ENCODE measurements at places on chromosomes 11 and 22.

GRCh38 chr22:39631381-39632286 is 61.1 kb downstream of the CACNA1I start:
- no peak for DNase-seq

DNA sequence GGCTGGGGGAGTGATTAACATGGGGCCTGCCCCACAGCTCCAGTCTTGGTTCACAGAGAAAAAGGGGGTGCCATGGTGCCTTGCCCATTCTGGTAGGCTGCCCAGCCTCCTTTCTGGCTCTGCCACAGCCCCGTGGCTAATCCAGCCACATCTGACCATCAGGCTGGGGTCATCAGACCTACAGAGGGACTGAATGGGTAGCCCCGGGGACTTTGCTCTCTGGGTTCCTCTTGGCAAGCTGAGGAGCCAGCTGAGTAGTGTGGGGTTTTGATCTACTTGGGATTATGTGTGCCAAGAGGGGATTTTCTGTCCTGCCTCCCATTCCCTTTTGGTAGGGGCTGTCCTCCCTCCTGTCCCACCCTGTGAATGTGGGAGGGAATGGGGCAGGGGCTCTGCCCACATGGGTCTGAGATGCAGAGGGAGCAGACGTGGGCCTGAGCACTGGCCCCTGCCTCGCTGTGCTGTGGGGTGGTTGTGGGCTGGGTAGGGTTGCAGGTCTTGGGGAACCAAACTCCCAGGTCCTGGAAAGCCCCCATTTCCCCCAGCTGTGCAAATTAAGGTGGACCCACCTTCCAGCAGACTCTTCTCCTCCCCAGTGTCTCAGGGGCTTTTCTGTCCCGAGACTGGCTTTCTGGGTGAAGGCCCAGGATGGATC is 32.0 kb downstream of the CD82 start:
- no peak for DNase-seq

GRCh38 chr11:27391331-27392015 is 28.5 kb upstream of the CCDC34 start:
- no peak for DNase-seq

GRCh38 chr11:96001037-96001436 is 77.1 kb upstream of the MTMR2 start:
- no peak for DNase-seq

- DNase-seq, result no peak
These were observed 112.0 kb downstream of the SGSM3 start for GRCh38 chr22:40482391-40482790.

DNA sequence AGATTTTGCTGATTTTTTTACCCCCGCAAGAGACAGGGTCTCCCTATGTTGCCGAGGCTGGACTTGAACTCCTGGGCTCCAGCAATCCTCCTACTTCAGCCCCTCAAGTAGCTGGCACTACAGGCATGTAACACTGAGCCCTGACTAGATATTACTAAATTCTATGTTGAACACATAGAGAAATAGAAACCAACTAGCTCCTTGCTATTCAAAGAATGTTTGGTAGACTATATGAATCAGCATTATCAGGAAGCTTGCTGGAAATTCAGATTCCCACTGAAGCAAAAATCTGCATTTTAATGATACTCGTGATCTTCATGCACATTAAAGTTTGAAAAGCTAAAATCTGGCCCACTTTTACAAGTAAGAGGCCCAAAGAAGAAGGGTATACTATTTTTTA is 11.9 kb downstream of the TMEM41B start:
- DNase-seq, result no peak

DNA sequence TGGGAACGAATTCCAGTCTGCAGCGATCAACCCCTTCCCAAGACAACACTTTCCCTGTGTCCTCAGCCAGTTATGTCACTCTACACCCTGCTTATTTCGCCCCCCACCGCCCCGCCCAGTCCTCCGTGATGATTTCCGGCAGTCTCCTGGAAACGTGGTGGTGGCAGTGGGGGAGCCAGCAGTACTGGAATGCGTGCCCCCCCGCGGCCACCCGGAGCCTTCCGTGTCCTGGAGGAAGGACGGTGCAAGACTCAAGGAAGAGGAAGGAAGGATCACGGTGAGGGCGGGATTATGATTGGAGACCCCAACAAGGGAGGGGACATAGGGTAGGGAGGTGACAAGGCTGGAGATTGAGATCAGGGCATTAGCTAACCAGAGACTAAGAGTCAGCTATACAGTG is 4.1 kb downstream of the ROBO3 start:
- DNase-seq, result no peak

- no peak for DNase-seq
These were observed 50.5 kb downstream of the SCUBE1 start for GRCh38 chr22:43292630-43293018.

DNA sequence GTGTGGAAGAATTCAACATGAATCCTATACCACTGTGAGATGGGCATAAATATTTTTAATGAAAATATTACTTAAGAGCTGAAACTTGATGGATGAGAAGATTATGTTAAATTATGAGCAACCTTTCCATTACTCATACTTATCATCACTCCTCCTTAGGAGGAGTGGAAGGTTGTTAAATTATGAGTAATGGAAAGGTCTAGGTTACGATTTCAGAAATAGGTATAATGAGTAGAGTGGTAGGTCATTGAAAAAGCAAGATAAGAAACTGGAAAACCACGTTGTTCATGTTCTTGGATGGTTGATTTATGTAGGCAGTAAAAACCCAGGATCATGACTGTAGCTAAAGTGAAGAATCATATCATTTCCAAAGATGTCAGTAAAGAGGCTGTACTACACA is 973.2 kb upstream of the RAG2 start:
- DNase-seq, result no peak

- DNase-seq, result no peak
These were observed 1.8 kb downstream of the SIK3 start for GRCh38 chr11:117096201-117096991.

DNA sequence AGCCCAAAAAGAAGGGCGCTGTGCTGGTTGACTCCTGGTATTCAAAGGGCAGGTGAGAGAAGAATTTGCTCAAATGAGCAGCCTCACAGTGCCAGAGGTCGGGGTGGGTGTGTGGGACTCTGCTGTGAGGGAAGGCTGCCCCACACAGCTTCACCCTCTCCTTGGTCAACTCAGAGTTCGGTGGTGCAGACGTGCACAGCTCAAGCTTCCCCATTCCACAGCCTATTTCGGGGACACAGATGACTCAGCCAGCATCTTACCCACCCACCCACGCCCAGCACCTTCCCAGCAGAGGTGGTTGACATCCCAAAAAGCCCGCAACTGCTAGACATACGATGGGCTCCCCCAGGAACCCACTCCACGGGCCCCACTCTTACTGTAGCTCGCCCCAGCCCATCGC is 46.5 kb upstream of the CCND1 start:
- DNase-seq, result no peak

- DNase-seq, result no peak
These were observed 28.6 kb downstream of the RIBC2 start for GRCh38 chr22:45442116-45442515.

DNA sequence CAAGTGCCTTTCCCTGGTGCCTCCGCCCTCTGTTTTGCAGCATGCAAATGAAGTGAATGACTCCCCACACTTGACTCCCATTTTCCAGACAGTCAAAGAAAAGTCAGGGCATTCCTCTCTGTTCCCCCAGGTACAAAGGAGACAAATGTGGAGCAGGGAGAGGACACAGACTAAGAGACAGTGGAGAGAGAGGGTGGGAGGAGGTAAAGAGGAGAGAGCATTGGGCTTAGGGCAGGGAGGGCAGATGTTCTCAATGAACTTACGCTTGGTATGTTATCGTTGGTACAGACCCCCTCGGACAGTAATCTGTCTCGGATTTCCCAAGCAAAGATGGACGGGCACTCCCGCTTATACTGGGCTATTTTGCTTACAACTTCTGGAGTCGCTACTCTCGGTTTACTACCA is 9.8 kb downstream of the PAX6 start:
- no peak for DNase-seq

GRCh38 chr11:538431-539051 is 1.2 kb downstream of the LRRC56 start:
- no peak for DNase-seq

- peak; percentile 86 for DNase-seq
These were observed 17.1 kb upstream of the RBM4B start for GRCh38 chr11:66694732-66695207.

- DNase-seq, result no peak
These were observed 40.9 kb downstream of the GALNT18 start for GRCh38 chr11:11580841-11581411.

DNA sequence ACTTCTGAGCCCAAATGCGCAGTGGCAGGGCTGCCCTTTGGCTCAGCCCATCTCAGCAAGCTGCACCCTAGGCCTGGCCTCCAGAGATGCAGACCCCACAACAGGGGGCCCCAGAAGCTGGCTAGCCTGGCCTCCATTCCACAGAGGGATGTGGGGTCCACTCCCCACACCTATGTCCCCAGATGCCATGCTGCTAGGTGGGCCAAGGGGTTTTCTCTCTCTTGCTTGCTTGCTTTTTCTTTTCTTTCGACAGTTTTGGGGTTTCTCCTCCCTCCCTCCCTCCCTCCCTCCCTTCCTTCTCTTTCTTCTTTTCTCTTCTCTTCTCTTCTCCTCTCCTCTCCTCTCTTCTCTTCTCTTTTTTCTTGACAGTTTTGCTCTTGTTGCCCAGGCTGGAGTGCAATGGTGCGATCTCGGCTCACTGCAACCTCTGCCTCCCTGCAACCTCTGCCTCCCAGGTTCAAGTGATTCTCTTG is 9.6 kb downstream of the SCARF2 start:
- no peak for DNase-seq

GRCh38 chr11:11022125-11022730 is 164.4 kb upstream of the ZBED5 start:
- no peak for DNase-seq

DNA sequence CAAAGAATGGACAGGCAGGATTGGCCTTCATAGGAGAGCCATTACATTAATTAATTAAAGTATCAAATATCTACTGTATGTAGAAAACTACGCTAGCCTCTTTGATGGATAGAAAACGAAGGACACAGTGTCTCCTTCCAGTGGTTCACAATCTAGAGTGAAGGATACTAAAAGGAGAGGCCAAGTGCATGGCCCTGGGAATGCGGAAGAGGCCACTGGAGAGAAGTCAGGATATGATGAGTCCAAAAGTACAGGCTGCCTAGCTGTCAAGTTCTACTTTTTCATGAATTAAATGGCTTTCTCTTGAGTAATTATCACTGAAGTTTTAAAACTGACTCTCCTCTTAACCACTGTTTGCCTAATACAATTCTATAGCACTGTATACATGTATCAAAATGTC is 41.9 kb downstream of the ATG16L2 start:
- DNase-seq, result no peak

DNA sequence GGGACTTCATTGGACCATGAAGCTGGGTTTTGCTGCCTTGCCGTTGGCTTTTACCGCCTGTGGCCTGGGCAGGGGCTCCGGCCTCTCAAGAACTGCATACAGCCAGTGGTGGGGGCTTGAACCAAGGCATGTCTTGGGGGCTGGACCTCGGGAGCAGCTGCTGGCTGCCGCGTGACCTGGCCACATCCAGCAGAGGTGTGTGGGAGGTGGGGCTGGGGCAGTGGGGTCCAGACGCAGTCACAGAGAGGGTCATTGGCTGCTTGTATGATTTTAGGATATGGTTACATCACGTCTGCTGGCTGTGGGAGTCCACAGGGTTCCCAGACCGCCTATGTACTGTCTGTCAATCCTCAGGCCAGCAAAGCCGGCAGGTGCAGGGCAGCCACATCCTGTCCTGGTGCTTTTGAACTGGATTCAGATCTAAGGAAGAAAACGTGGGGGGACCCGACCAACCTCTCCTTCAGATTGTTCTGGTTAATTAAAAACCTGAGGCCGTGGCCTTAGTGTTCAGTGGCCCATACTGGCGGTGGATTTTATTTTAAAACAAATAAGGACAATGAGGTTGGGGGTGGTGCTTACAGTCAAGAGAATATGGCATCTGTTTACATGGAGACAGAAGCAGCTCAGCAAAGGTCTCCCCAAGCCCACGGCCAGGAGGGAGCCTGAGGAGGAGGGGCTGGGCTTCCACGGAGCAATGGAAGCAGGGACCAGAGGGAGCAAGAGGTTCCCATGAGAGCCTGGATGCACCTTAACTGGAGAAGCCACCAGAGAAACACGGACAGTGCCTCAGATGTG is 426.0 kb downstream of the TBC1D22A start:
- DNase-seq, result no peak

Measured in HS-27A (cell line).